Myocyte (in vitro differentiated cells): ENCODE measurements at places on chromosomes 11 and 22. TPM values are rescaled to one million over a fixed set of nuclear protein-coding genes. Genes with fewer than 3 reads are reported as not detected.

DNA sequence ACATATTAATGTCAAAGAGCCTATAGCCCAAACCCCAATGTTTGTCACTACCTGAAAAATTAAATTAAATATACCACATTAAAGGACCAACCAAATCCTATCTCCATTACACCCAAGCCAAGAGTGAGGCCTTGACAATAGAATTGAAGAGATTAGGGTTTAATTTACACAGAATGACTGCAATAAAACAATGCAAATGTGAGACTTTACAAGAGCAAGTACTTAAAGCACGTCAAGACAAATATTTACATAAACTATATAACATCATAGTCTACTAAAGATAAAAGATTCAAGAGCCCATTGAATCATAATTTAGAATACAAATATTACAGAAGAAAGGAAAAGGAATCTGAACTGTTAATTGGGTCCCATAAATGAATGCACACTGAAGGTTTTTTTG, 85.6 kb downstream of the CADM1 start:
- DNase-seq = no peak

DNA sequence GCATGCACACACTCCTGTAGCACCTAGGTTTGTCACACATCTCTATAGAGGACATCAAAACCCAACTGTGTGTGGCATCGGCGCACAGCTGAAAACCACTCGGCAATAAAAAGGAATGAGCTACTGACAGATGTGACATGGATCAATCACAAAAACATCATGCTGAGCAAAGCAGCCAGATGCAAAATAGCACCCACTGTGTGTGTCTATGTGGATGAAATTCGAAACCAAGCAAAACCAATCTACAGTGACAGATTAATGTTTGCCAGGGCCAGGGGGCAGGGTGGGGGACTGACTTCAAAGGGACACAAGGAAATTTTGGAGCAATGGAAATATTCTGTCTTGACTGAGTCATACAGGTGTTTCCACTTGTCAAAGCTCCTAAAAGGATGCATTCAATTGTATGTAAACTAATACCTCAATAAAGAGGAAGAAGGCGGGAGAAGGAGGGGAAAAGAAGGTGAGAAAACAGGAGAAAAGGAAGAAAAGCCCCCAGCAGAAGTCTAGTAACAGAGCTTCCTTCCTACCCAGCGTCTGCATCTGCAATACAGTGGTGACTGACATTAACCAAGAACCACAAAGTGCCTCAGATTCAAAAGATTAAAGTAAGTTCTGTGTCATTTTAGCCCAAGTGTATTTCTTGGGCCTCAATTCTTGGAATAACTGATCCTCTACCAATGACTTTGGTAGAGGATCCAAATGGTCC, 49.8 kb downstream of the PACSIN2 start:
- DNase-seq = no peak

DNA sequence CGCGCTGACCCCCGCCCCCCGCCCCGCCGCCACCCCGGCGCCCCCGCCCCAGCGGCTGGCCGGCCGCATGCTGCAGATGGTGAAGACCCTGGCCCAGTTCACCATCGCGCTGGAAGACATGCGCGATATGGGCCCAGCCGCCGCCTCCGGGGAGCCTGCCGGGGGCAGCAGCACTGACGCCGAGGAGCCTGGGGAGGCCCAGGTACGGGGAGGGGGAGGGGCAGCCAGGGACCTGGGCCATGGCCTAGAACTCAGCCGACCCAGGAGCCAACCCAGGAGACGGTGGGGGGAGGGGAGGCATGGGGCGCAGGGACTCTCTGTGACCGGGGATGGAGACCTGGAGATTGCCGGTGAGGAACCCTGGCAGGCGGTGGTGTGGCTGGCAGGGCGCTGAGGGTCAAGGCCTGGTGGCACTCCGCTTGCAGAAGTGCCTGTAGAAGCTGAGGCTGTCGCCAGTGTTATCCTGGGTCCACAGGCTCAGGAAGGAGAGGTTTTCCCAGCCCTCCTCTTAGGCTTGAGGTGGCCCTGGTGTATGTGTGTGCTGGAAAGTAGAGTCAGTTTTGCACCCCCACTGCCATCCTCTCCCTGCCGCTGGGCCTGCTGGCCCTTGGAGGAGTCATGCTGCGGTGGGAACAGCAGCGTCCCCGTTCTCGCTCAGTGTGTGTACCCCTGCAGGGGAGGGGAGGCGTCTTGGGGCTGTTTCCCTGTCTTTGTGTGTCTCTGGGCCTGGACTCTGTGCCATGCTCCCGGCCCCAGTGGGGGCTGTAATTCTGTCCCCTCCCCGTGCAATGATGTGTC, 32.9 kb upstream of the RELT start:
- DNase-seq = no peak

Gene PHF21B
- total RNA-seq = 0.35 and 1.9 TPM in 2 replicates

Gene EXPH5
- 1.3 and 1.5 TPM in 2 replicates for total RNA-seq

Gene MCAM
- total RNA-seq = 57.3 and 68.7 TPM in 2 replicates

Gene CEP126
- total RNA-seq = 1.3 and 2.1 TPM in 2 replicates
